T-helper 2 cell (primary cell): ENCODE measurements at places on chromosomes 16 and 17.

DNA sequence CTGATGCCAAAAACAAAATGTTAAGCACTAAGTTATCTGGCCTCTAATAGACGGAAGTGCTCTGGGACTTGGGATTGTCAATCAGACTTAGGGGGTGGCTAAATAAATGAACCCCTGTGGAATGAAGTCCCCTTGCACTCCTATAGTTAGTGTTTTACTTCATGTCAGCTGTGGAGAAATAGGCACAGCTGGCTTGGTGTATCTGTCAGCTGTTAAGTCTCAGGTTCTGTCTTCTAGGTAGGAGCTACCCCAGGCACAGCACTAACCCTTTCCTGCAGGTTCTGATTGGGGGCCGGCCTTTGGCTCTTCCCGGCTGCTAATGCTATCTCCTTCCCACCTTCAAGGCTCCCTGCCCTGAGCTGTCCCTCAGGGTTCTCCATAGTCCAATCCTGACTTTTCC, 410.6 kb downstream of the UTP18 start:
- no peak for DNase-seq

DNA sequence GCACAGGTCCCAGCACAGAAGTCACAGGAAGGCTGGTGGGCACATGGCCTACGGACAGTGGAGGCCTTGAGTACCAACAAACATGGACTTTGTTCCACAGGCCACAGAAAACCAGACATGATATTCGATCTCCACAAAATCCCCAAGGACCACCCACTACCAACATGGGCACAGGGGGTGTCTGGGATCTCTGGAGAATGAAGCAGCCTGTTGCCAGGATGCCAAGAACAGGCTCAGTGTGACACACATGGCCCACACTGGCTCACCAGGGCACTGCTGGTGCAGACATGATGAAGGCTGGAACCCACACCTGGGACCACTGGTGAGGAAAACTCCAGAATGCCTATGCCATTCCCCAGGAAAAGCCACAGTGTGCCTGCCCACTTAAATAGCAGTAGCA, 120.2 kb downstream of the C16orf78 start:
- DNase-seq: no peak

DNA sequence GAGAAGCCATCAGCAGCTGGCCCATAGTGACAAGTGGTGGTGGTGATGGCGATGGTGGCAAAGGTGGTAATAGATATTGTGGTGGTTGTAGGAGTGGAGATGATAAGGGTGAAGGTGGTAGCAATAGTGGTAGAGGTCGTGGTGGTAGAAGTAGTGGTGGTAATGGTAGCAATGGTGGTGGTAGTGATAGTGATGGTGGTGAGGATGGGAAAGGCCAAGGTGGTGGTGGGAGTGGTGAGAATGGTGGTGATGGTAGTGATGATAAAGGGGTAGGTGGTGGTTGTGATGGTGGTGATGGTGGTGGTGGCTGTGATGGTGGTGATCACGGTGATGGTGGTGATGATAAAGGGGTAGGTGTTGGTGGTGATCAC, 13.1 kb downstream of the CDH5 start:
- no peak for DNase-seq

GRCh38 chr16:11078812-11079459, 134.6 kb downstream of the CLEC16A start:
- no peak for DNase-seq

- no peak for DNase-seq
Observed at GRCh38 chr16:67312719-67313118, 13.8 kb downstream of the KCTD19 start.
